ENCODE measurements at places on chromosomes 1 and 21. TPM values are rescaled to one million over a fixed set of nuclear protein-coding genes. Genes with fewer than 3 reads are reported as not detected.

- no peak overlapping the region for H3K4me3 ChIP-seq
- DNase-seq, result no peak
- peaks cover 36% of the 10 kb centered on the region for H3K4me1 ChIP-seq
- H3K36me3 ChIP-seq, result peaks cover 33% of the 10 kb centered on the region
These were observed 5.6 kb downstream of the PRDX1 start for GRCh38 chr1:45516036-45516435.

GRCh38 chr21:40931197-40931596, 84.2 kb upstream of the DSCAM start:
- no peak overlapping the region for H3K27ac ChIP-seq
- no peaks in the 10 kb centered on the region for H3K27me3 ChIP-seq
- peaks cover 5% of the 10 kb centered on the region for H3K4me1 ChIP-seq
- no peak overlapping the region for H3K4me3 ChIP-seq

DNA sequence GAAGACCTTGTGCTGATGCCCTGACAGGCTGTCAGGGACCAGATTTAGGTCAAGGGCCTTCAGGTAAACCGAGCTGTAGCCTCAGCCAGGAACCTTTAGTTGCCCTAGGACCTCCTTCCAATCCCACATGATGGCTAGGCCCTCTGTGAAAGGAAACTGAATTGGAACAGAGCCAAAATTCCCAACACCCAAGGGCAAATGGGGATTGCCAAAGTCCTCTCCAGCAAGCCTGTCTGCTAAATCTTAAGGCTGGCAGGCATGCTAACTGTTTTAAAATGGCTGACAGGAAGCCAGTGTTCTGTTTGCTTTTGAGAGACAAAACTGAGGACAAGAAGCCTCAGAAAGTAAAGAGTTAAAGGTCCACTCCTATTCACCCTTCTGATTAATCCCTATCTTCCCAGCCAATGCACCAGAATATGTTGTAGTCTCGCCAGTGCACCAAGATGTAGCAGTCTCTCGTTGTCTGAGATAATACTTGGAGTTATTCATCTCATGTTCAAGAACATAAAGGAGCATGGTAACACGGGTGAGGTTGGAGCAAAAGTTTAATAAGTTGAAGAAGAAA, 35.1 kb downstream of the MSTO1 start:
- peaks cover 2% of the 10 kb centered on the region for H3K36me3 ChIP-seq
- H3K27me3 ChIP-seq, result no peaks in the 10 kb centered on the region
- DNase-seq, result no peak
- H3K4me1 ChIP-seq, result peaks cover 4% of the 10 kb centered on the region

Gene KCND3
- total RNA-seq, result 0.81 TPM

Gene GUCA2B
- total RNA-seq, result 1.3 TPM

Data from progenitor cell of endocrine pancreas (in vitro differentiated cells).